AG20443 (cell line): ENCODE measurements at places on chromosomes 1 and 21.

GRCh38 chr1:20974951-20975350 lies 187.8 kb upstream of the HP1BP3 start:
- no peak for DNase-seq

GRCh38 chr1:51736702-51737101 lies 119.8 kb downstream of the OSBPL9 start:
- peak; percentile 11 for DNase-seq

GRCh38 chr1:6587261-6588005 lies 7.6 kb downstream of the ZBTB48 start:
- DNase-seq = no peak

DNA sequence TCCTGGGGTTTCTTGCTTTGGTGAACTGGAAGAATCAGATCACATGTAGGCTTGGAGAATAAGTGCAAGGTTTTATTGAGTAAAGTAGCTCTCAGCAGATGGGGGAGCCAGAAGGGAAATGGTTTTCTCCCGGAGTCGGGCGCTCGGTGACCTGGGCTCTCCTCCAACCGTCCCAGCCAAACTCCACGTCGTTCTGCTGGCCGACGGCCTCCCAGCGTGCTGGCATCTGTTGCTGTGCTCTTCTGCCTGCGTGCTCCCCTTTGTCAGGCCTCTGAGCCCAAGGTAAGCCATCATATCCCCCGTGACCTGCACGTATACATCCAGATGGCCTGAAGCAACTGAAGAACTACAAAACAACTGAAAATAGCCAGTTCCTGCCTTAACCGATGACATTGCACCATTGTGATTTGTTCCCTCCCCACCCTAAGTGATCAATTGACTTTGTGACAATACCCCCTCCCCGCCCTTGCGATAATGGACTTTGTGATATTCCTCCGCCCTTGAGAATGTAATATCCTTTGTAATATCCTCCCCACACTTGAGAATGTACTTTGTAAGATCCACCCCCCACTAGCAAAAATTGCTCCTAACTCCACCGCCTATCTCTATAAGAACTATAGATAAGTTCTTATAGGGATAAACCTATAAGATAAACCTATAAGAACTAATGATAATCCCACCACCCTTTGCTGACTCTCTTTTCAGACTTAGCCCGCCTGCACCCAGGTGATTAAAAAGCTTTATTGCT lies 88.3 kb downstream of the SMYD3 start:
- DNase-seq = no peak

GRCh38 chr1:163178628-163179027 lies 24.1 kb downstream of the RGS5 start:
- DNase-seq = no peak

GRCh38 chr1:66176012-66176715 lies 357.8 kb upstream of the SGIP1 start:
- no peak for DNase-seq

DNA sequence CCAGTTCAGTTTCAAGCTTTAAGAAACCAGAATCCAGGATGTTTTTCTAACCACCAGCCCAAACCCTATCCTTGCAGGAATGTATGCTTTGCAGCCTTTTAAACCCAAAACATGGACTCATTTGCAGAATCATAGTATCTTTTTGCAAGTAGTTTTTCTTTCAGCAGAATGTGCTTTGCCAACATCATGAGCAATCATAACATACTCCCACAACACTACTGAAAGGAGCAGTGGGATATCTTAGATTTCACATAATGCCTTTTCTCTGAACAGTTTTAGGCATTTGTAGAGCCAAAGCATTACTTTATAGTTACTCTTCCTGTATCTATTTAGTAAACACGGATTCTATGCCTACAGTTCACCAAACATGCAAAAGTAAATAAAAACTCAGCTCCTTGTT lies 10.0 kb upstream of the SH2D2A start:
- no peak for DNase-seq

DNA sequence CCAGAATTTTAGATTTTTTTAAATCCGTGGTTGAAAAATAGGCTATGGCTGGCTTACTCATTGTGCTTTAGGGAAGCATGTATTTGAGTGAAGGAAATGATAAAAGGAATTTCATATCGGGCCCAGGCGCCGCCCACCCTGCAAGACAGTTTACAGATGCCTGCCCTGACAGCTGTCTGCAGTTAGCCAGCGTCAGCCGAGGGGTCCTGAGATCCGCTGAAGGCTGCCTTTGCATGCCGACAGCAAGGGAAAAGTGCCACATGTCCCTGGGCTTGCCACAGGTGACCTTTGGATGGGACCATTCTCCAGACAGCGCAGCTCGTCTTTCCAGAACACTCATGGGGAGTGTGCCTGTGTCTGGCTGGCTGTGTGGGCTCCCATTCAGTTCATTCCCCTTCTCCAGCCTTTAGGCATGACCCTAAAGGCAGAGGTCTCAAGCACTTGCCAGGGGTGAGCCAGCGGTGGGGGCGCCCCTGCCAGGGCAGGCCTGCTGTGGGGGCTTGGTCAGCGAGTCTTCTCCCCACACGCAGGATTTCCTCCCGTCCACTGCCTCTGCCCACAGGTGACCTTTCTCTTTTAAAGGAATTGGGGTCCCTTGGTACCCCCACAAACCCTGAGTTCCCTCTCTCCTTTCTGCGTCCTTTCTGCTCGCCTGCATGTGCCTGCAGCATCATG lies 46.1 kb upstream of the TRAPPC10 start:
- no peak for DNase-seq

- peak; percentile 41 for DNase-seq
Measured at GRCh38 chr1:165851034-165851658, 23.7 kb downstream of the UCK2 start.

GRCh38 chr21:34900376-34900775 lies 148.7 kb downstream of the RUNX1 start:
- DNase-seq = no peak
